ENCODE measurements at places on chromosomes 3 and 15.

- no peak for DNase-seq
Measured at GRCh38 chr3:175668300-175668699, 809.2 kb downstream of the NAALADL2 start.

GRCh38 chr3:36446276-36446675, 66.0 kb downstream of the STAC start:
- DNase-seq: no peak

DNA sequence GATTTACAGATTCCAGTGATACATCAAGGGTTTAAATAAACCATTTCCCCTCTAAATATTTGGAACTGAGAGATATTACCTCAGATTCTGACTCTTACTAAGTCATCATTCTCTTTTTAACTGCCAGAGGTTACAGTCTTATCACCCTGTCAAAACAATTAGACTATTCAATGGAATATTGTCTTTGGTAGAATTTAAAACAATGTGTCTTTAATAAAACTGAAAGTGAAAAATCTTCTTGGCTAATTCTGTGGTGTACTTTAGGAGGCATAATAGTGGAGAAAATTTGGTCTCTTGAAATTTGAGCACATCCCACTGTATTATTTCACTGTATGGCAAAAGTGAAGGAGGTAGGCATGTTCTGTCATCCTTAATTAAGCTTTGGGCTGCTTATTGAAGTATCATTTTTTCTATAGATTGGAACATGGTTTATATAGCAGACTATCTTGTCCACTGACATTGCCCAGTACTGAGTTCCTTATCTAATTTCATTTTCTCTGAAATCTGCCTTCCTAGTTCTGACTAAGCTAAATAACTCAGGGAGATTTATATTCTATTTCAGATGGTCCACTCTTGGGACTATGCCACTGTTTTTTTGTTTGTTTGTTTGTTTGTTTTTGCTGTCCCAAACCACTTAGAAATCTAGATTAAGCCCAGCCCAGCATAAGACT, 48.0 kb upstream of the UTS2B start:
- DNase-seq: no peak

GRCh38 chr3:4323246-4324027, 20.3 kb downstream of the SETMAR start:
- DNase-seq: no peak

DNA sequence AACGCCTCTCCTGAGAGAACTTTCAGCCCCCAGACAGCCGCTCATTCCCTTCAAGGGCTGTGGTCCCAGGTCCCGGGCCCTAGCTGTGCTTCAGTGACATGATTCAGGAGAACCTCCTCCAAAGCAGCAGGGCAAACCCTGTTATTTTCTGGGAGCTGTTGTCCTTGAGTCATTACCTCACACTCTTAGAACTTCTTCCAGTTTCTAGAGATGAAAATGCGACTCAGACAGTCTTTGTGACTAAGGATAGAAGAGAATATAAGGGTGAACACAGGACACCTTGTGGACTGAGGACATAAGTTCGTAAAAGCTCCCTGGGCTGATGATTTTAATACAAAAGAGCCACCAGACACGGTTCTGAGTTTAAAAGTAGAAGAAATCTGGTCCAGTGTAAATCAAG, 203.8 kb downstream of the RORA start:
- no peak for DNase-seq

DNA sequence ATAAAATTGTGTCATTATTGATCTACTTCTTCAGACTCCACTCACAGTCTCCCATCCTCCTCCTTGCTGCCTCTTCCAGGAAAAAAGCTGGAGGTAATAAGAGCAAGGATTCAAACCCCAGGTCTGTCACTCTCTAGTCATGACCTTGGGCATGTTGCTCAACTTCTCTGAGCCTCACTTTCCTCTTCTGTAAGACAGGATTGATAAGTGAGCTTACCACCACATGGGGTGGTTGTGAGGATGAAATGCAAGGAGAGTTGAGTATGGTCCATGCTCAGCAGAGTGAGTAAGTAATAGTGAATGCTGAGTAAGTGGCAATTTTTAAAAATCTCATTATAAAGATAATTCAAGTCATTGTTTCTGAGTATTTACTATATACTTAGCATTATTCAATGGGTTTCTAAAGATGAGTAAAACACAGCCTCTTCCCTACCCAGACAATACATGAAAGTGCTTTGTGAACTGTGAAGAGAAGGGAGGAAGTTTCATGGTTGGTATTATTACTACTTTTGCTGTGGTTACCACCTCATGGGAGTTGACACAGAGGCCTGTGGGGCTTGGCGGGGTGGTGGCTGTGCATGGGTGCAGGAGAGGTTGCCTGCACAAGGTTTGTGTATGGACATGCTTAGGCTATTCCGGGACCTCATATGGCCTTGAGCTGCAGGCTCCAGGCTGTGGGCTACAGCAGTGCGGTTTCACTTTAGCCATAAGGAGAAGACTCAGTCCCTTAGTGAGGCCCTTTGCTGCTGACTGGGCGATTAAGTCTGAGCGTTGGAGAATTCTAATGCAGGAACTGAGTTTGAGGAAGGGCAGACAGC, 30.0 kb downstream of the SLC6A11 start:
- no peak for DNase-seq

DNA sequence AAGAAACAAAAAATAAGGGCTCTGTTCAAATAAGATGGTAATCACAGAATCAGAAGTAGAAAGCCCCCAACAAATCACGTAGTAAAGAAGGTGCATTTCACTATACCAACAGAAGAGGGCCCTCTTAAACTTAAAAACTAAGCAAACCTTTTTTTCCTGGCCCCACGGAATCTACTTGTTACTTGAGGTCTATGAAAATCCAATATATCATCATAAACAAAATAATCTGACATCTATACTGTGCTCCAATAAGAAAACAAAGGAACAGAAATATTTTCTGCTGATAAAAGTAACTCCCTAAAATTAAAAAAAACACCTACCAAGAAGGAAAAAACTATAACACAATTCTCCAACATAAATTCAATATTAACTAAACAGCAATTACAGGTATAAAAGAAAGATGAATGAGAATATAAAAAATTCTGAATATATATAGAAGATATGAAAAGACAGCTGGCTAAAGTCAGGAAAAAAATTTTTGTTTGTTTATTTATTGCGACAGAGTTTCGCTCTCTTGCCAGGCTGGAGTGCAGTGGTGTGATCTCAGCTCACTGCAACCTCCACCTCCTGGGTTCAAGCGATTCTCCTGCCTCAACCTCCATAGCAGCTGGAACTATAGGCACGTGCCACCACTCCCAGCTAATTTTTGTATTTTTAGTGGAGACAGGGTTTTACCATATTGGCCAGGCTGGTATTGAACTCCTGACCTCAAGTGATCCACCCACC, 81.8 kb downstream of the CLASP2 start:
- DNase-seq: no peak

DNA sequence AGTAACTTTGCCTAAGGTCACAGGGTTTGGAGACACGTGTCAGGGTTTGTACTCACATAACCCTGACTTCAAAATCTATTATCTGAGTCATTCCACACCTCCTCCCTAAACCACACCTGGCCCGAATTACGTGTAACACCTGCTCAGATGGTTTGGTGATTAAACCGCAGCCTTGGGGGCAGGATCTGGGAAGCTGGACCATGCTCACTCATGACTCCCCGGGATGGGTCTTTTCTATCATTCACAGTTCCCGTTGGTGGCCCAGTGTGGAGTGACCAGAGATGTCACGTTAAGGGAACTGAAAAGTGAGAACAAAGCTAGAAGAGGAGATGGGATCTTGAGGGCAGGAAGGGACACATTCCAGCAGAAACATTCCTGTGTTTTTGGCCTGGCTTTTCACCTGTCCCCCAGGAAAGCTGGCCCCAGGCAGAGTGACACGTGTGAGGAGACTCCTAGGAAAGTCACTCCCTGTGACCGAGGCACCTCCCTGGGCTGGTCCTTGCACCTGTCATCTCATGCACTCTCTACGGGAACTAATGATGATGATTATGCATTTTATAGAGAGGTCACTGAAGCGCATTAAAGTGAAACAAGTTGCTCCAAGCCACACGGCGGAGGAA, 75.4 kb upstream of the POMGNT2 start:
- peak; percentile 19 for DNase-seq

GRCh38 chr15:42121021-42121420, 26.7 kb upstream of the PLA2G4D start:
- DNase-seq: no peak

- DNase-seq: no peak
Measured at GRCh38 chr3:34106879-34107278, 308.4 kb downstream of the PDCD6IP start.

GRCh38 chr15:25987638-25988037, 124.5 kb upstream of the ATP10A start:
- DNase-seq: no peak

- no peak for DNase-seq
Measured at GRCh38 chr3:22836131-22836530, 367.0 kb upstream of the UBE2E2 start.

GRCh38 chr3:126998320-126998719, 15.4 kb downstream of the PLXNA1 start:
- no peak for DNase-seq
